Gastroesophageal sphincter (tissue), 4 donors: ENCODE measurements at places on chromosomes 12 and 14. TPM values are rescaled to one million over a fixed set of nuclear protein-coding genes. Genes with fewer than 3 reads are reported as not detected.

PSMA6 gene
- 97.4 TPM for total RNA-seq

DNA sequence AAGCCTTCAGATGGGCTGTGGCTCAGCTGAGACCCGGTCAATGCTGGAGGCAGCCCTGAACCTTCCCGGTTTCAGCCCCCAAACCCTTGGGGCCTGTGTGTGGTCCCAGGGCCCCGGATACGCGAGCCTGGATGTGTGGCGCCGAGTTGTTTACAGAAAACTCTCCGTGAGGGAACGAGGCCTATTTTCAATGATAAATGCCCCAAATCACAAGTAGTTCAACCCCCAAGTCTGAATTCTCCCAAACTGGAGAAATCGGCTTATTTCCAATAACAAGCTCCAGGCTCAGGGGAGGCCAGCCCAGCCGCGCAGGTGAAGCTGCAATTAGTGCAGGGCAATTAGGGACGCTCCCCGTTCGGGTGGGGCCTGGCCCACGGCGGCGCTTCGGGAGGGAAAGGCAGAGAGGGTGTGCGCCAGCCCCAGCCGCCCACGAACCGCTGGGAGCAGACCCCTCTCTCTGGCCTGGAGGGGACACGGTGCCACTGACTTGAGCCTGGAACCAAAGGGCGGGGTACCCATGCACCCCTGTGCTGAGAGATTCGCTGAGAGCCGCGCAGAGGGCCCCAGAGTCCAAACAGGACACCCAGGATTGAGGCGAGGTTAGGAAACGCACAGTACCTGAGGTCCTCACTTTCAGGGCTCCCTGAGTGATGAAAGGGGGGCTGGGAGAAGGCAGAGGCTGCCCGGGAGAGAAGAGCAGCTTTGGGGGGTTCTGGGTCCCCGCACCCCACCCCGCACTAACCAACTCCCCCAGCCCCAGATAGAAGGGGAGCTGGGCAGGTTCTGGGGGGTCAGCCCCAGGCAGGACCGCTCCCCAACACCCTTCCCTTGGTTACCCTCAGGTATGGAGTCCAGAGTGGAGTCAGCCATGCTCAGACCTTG is 14.2 kb upstream of the ANKRD9 start:
- ATAC-seq, result no peak

GRCh38 chr14:58823312-58823711 is 185.6 kb downstream of the DACT1 start:
- no peak for ATAC-seq

GRCh38 chr12:56021889-56022497 is 1.1 kb downstream of the IKZF4 start:
- no peak for ATAC-seq

- no peak for ATAC-seq
These were observed 183.7 kb downstream of the BMP4 start for GRCh38 chr14:53772936-53773335.
